ENCODE measurements at places on chromosomes 16 and 17.

DNA sequence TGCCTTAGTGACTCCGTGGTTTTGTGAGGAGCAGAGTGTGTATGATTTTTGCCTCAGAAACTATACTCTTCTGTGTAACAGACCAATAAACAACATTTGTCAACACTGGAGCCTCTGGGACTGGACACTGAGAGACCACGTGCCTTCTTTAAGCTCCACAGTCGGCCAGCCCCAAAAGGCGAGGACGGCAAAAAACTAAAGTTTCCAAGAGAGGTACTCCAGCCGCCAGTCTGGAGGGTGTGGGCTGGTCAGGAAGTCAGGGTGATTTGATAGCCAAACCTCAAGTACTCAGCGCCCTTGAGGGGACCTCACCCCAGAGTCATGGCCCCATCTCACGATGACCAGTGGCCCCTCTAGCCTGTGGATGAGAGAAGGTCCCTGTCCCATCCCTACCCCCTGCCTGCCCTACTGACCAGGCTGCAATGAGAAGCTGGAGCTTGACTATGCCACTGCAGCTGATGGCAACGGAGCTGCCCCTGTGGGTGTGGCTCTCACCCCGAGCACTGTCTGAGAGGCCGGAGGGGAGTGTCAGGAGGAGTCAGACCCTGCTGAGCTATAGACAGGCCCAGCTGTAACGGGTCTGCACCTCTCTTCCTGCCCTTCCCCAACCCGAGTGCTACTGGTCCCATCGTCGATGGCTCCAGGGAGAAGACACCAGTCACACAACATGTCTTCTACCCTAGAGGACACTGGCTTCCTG is 19.8 kb downstream of the MNT start:
- DNase-seq = no peak

DNA sequence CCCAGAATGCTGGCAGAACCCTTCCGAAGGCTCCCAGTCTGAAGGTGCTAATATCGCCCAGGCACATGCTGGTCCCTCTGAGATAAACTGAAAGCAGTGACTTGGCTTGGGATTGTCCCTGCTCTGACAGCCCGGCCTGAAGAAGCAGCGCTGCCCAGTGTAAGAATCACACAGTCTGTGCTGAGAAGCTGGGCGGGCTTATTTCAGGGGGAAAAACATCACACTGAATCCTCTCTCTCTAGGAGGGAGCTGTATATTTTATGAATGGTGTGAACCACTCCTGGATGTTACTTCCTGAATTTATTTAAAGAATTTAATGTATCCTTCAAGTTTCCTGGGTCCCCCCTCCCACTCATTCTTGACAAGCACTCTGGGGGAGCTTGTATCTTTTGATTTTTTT is 36.3 kb downstream of the GAS7 start:
- DNase-seq = no peak

GRCh38 chr17:45732926-45733505 is 51.1 kb upstream of the CRHR1 start:
- no peak for DNase-seq

DNA sequence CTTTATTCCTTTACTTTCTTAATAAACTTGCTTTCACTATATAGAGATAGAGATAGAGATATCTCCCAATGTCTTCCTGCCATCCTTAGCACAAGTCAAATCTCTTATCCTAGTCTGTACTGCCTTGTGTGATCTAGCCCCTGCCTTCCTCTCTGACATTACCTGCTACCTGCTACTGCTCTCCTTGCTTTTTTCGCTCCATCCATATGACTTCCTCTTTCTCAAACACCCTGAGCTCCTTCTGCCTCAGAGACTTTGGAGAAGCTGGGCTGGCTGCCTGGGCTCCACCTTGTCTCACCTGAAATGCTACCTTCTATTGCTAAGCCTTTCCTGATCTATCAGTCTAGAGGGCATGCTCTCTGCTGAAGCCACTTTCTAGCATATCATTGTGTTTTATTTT is 24.7 kb upstream of the WSB1 start:
- no peak for DNase-seq

- DNase-seq = no peak
Observed at GRCh38 chr16:82807311-82807710, 180.5 kb downstream of the CDH13 start.

DNA sequence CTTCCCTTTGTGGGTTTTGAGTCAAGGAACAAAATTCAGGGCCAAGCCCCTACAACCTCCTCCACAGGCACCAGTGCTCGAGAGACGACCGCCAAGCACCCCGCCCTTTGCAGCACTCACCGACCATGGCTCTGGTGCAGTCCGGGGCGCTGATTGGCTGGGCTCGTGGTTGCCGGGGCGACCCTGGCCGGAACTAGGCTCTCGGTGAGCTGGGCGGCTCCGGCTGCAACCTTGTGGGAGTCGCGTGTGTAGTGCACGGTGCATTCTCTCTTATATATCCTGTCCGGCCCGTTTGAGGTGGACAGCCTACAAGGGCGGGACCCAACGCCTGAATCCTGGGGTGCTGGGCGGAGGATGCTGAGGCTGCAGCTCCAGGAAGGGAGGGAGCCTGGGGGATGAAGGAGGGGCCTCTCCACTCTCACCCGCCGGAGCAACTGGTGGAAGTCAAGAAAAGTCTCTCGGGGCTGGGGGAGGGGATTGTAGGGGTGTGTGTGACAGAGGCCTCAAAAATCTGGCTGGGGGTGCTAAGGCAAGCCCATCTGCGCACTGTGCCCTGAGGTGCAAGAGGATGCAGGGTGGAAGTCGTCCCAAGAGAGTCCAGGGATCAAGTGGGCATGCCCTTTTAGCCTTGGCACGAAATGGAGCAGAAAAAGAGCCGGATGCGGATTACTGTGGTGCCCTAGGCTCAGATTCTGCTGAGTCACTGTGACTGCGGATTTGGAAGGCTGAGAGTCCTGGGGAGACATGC is at the start of gene NQO1:
Gene NQO1, minus strand, starts transcription at position 248 of the 748 bp plus-strand sequence. Its CDS starts 121 bp downstream, at position 127.
- DNase-seq = peak; percentile 99

GRCh38 chr16:79082970-79083369 is 517.6 kb downstream of the MAF start:
- DNase-seq = no peak

- no peak for DNase-seq
Observed at GRCh38 chr17:13256545-13256944, 238.7 kb upstream of the ELAC2 start.

DNA sequence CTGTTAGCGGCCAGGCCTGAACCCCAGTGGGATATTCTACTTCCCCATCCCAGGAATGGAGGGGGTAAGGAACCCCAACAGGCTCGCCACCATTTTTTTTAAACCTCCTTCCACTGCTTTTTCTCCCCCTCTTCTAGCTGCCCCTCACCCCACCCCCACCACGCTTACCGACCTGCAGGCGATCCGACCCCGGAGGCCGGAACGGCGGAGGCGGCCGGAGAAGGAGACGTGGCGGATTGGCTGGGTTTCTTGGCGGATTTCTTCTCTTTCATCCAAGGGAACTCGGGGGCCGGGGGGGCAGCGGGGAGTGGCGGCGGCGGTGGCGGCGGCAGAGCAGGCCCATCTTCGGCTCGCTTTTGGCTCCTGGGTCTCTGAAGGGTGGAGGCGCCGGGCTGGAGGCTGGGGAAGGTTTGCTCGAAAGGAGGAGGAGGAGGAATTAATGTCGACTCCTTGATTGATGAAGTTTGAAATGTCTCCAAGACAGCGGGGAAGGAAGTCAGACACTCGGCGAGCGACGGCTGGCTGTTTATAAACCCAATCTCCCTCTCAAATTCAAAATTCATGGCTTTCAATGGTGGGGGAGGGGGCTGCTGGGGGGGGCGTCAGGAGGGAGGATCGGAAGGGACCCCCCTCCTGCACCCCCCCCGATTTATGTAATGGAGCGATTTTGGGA is 424 bp downstream of the HOXB2 start:
- DNase-seq = peak; percentile 98

DNA sequence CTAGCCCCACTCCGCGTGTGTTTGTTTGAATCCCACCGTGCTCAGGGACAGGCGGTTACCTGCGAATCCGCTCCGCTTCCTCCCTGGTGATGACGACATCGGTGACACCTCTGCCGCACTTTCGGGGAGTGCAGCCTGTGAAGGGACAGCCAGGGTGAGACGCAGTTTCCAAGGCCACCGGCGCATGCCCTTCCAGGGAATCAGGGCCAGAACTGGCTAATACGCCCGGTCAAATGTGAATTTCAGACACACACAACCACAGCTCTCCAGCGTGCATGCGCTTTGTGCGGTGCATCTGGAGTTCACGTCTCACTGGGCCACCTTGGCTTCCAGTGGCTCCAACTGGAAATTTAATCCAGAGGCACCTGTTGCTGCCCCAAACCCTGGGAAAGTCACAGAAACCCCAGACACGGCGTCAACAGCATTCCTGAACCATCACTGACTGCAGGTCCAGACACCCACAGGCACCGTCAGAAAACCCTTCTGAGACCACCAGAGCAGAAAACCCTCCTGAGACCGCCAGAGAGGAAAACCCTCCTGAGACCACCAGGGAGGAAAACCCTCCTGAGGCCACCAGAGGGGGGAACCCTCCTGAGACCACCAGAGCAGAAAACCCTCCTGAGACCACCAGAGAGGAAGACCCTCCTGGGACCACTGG is 6.6 kb upstream of the HEXD start:
- no peak for DNase-seq

GRCh38 chr16:35506018-35506897 is 2046.8 kb downstream of the TP53TG3F start:
- DNase-seq = no peak

DNA sequence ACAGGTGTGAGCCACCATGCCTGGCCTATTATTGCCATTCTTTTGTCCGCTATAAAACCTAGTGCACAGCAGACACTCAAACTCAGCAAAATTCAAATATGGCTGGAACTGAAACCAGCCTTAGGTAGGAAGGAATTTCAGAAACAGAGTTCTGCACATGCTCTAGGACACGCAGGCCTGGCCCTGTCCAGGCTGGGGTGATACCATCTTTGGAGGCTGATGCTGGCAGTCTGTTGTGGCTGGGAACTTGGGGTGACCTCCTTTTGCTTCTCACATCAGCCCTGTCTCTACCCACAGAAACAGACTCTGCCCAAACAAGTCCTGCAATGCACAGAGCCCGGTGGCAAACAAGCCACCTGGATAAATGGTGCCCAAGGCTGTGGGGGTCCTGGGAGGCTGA is 12.6 kb upstream of the KIFC3 start:
- DNase-seq = no peak

GRCh38 chr16:87382023-87382785 is 1.4 kb downstream of the FBXO31 start:
- DNase-seq = no peak

- no peak for DNase-seq
Observed at GRCh38 chr17:66495035-66495434, 192.6 kb downstream of the PRKCA start.

DNA sequence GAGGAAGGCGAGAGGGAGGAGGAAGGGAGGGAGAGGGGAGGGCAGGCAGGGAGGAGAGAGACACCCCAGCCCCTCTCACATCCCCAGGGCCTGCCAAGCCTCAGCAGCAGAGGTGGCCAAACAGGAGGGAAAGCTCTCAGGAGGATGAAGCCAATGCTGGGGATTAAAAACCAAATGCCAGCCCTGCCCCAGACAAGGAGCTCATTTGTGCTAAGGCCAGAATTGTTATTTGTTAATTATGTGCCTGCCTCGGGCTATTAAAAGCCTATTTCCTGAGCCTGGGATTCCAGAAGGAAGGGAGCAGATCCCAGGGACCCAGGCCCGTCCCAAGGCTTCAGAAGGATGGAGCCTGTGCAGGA is 27.9 kb upstream of the GINS2 start:
- no peak for DNase-seq

DNA sequence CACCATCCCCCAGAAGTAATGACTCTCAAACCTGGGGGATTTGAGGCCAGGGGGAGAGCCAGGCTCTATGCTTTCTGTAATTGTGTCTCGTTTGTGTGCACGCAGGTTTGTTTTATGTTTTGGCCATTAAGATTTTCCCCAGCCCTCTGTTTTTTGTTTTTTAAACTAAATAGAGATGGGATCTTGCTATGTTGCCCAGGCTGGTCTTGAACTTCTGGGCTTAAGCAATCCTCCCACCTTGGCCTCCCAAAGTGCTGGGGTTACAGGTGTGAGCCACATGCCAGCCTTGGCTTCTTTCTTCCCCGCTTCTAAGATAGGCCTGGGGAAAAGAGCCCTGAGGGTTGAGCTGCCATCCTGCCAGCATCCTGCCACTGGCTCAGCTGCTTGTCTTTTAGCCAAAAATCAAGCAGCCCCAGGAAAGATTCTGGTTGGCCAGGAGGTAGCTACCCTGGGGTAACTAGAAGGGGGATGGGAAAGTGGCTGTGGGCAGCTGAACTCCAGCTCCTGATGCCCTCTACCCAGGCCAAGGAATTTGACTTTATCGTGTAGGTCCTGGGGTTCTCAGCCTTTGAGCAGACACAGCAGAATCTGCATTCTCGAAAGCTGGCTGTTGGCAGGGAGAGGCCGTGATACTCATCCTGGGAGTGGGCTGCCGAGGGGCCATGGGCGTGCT is 18.4 kb downstream of the KDM8 start:
- no peak for DNase-seq

DNA sequence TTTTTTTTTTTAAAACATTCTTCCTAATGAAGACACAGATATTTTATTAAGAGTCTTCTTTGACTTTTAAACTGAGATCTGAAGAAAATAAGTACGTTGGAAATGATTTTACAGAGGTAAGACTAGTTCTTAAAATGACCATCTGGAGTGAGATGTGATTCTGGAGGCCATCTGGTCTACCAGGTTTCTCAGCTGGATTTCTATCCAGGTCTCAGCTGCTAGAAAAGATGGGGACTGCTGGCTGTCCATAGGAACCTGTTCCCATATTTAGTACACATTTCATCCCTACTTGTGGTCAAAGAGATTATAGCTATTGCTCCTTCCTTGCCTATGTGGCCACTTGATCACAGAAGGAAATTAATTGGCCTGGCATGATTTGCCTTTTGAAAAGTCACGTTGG is 12.2 kb downstream of the PMFBP1 start:
- no peak for DNase-seq

GRCh38 chr17:57941384-57942370 is 13.5 kb downstream of the CUEDC1 start:
- DNase-seq = no peak

GRCh38 chr16:70809392-70810060 is 8.6 kb upstream of the VAC14 start:
- DNase-seq = no peak

DNA sequence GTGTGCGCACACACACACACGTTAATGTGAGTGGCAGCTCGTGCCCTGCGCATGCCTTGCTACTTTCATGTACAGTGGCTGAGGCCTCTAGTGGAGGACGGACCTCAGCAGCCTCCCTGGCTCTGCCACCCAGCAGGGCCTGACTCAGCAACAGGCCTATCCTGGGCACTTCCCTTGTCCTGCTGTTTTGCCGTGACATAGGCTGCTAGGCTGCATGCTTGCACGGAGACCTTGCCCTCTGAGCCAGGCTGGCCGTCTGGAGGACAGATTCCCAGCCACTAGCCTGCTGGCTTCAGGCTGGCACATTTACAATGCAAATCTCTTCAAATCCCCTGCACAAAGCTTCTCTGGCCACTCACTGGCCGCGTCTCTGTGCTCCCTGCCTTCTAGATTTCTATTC is 9.5 kb downstream of the RNF213 start:
- no peak for DNase-seq
